ENCODE measurements at places on chromosomes 13 and 19. TPM values are rescaled to one million over a fixed set of nuclear protein-coding genes. Genes with fewer than 3 reads are reported as not detected.

SELENOV gene
- total RNA-seq, result not detected

ATCAY gene
- not detected for total RNA-seq

SAE1 gene
- 106 TPM for total RNA-seq

DACH1 gene
- 0.05 TPM for total RNA-seq

GIPC3 gene
- total RNA-seq, result not detected

- DNase-seq, result no peak
These were observed 184.0 kb upstream of the RFC3 start for GRCh38 chr13:33633701-33634545.

DNA sequence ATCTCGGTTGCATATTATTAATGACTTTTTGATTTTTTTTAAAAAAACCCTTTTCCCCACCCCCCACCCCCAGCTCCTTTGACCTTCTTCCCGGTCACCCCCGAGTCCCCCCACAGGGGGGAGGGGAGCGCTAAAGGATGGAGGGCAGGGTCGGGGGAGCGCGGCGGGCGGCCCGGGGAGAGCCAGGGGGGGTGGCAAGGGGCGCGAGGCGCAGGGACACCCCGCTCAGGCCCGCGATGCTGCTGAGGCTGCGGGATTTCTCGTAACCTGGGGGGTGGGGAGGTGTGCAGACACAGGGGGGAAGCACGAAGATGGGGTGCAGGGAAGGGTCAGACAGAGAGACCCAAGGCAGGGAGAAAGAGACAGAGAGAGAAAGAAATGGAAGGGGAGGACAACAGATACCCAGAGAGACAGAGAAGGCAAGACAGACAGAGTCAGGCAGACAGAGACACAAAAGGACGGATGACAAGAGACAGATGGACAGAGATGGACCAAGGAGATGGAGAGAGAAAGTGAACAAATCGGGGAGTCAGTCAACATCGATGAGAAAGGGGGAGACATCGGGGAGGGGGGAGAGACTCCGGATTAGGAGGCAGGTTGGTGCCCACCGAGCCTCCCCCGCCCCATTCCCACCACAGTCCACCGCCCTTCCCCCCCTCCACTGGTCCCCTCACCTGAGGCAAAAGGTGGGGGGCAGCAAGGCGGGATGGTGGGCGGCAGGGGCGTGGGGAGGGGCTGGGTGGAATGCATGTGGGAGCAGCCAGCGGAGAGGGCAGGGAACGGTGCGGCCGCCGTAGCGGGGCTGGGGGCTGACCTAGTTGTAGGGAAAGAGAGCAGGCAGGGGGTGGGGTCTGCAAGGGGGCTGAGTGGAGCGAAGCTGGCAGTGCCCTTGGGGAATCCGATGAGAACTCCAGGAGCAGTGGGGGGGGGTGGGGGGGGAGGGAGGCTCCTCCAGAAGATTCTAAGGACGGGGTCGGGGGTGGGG lies 14.2 kb downstream of the KCNC3 start:
- no peak for DNase-seq

DNA sequence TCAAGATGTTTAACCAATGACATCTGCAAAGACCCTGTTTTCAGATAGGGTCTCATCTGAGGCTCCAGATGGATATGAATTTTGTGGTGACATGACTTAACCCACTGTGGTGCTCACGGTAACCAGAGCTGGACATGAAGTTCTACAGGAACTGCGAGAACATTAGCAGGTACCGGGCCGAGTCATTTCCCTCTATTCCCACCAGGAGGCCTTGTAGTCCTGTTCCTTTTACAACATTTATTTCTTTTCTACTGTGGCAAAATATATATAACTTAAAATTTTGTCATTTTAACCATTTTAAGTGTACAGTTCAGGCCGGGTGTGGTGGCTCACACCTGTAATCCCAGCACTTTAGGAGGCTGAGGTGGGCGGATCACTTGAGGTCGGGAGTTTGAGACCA lies 7.6 kb upstream of the TSPAN16 start:
- DNase-seq, result peak; percentile 20

DNA sequence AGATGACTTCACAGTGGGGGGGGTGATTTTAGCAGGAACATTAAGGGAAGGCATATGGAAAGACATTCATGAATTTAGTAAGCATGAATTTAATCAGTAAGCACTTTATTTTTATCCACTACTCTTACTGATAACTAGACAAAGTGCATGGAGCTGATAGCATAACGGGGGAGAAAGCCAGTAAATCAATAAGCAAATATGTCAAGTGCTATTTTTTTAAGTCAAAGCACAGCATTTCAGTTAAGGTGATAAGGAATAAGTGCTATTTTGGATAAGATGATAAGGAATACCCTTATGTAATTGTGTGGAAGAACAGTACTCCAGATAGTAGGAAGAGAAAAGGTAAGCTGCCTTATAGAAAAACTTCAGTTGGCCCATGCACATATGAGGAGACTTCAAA lies 19.4 kb downstream of the UFM1 start:
- DNase-seq, result no peak

DNA sequence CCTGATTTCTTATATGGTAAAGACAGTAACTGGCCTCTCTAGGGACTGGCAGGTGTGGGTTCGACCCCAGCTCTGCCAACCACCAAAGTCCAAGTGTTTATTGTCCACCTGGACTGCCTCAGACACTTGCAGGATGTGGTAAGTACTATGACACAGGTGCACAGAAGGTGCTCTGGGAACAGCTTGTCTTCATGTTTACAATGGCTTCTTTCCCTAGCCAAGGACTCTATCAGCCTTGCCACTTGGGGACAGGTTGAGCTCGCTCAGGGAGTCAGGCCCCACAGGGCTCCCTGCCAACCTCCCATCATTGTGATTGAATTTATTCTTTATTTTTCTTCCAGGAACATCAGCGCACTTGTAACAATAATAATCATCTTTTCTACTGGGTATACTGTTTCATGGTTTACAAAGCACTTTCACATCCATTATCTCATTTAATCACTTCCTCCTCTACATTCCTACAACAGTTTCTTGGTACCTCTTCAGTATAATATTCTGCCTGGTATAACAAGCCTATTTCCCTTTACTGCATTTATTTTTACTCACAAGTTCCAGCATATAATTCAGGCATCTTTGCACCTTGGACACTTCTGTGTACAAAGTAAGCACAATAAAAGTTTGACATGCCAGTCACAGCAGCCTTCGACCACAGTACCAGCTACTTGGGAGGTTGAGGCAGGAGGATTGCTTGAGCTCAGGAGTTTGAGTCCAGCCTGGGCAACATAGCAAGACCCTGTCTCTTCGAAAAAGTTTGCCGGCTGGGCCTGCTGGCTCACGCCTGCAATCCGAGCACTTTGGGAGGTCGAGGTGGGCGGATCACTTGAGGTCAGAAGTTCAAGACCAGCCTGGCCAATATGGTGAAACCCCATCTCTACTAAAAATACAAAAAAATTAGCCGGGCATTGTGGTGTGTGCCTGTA lies 24.2 kb upstream of the GATAD2A start:
- DNase-seq, result no peak

DNA sequence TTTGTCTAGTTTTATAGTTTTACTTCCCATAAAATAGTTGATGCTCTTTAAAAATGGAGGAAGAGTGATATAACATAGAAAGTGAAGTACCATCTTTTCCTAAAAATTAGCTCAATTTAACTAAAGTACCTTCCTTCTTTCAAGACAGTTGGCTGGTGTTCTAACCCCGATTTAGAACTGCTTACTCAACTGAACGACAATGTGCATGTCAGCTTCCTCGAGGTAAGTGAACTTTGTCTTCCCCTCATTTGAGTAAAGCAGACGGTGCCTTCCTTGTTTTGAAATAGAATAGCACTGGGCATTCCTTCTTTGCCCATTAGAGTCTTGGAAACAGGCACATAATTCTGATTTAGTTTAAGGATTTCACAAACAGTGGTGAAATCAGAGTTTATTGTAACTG lies 1519.2 kb downstream of the EFNB2 start:
- DNase-seq, result peak; percentile 13

GRCh38 chr19:5681391-5682106 lies 722 bp downstream of the HSD11B1L start:
- DNase-seq, result no peak

GRCh38 chr19:35507561-35507960 lies 5.9 kb downstream of the DMKN start:
- DNase-seq, result no peak

GRCh38 chr19:1265615-1266128 lies 3.5 kb upstream of the CIRBP start:
- DNase-seq, result no peak

- no peak for DNase-seq
These were observed 519 bp downstream of the PTPRS start for GRCh38 chr19:5339950-5340636.

- DNase-seq, result peak; percentile 5
These were observed 10.7 kb upstream of the MCF2L start for GRCh38 chr13:112958127-112958989.

DNA sequence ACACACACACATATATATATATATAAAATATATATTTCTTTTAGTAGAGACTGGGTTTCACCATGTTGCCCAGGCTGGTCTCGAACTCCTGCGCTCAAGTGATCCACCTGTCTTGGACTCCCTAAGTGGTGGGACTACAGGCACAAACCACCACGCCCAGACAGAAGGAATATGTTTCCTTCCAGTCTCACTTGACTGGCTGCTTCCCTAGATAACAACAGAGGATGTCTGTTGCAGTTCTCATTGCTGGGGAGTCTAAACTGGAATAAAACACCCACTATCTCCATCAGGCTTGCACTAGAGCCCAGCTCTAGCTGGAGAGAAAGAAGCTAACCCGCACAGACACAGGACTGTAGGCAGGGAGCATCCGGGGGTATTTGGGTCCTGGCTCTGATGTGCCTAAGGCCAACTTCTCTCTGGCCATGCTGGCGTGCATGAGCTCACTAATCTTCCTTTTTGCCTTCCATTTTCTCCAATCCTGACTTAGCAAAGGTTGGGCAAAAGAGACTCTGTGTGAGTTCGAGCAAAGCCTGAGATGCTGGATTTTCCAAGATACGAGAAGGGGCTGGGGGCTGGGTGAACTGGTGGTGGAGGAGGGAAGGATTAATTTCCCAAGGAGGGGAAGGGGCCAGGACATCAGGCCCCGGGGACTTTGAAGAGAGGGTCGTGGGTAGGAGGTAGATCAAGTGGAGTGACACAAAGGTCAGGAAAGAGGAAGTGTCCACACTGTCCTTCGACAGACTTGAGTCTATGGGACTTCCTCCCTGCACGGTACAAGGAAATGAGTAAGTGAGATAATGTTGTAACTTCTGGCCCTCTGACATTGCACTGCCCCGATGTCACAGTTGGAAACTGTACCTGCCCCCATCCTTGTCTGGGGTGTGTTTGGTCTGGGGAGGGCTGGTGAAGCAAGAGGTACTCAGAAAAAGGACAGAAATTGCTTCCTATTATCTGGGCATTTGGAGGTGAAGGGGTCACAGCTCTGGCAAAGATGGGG lies 22.5 kb upstream of the ALOX5AP start:
- DNase-seq, result peak; percentile 18

GRCh38 chr19:10737722-10738121 lies 19.8 kb downstream of the DNM2 start:
- DNase-seq, result no peak

GRCh38 chr19:39106194-39106593 lies 19.4 kb upstream of the PAK4 start:
- no peak for DNase-seq

DNA sequence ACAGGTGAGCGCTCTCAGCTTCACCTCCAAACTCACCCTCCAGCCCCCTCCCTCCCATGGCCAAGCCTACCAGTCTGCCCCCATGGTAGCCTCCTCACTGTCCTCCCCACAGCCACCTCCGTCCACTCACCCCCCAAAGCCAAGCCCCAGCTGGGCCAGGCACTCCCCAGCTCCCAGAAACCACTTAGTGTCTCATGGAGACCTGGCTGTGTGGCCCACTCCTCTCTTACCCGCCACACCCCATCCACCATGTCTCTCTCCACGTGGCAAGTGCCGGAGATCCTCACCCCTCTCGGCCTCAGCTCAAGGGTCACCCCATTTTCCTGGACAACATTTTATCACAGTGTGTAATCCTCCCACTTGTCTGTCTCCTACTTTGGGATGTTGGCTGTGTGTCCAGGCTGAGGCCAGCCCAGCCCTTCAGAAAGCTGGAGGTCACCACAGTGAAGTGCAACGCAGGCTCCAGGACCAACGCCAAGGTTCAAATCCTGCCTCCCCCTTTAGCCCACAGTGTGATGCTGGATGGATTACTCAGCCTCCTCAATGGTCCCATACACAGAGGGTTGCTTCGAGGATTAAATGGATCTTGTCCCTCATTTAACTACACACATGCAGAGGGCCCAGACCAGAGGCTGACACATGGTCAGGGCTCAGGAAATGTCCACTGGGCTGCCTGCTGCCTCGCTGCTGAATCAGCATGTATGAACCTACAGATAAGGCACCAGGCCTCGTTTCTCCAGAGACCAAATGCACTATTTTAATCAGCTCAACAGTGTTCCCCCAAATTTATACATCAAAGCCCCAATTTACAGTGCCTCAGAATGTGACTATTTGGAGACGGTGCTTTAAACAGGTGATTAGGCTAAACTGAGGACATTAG lies 71.3 kb downstream of the CEBPG start:
- no peak for DNase-seq

DNA sequence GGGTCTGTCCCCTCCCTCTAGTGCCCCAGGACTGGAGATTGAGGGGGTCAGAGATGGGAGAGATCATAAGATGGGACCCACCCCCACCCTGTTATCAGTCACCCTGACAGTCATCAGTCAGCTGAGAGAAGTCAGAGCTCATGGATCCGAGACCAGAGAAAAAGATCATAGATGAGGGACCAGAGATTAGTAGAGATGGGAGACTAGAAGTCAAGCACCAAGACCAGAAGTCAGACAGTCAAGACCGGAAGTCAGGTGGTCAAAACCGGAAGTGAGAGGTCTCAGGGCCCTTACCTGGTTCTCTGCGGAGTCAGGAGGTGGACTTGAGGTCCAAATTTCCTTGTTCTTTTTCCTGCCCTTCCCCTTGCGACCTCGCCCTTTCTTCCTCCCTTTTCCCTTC lies 7.0 kb downstream of the COL5A3 start:
- no peak for DNase-seq

DNA sequence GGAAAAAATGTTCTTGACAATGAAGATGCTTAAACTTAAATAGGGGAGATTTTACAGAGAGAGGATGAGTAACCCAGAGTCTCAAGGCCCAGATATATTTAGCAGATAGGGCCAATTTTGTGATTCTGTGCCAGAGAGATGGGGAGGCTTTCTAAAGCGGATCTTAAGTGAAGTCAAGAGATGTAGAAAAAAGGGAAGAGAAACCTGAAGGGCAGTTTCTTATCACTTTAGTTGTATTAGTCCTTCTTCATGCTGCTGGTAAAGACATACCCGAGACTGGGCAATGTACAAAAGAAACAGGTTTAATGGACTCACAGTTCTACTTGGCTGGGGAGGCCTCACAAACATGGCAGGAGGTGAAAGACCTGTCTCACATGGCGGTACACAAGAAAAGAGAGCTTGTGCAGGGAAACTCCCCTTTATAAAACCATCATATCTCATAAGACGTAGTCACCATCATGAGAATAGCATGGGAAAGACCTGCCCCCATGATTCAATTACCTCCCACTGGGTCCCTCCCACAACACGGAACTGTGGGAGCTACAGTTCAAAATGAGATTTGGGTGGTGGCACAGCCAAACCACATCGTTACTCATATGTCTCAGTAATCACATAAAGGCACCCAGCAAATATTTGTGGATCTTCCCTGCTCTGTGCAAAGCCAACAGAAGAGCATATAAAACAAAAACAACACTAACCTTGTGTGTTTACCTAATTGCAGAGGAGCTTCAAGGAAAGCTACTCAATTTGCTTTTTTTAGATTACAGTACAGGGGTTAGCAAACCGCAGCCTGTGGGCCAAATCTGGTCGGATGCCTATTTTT lies 102.6 kb upstream of the MYCBP2 start:
- DNase-seq, result no peak

GRCh38 chr13:73532987-73533510 lies 474.2 kb downstream of the KLF5 start:
- no peak for DNase-seq

- DNase-seq, result no peak
These were observed 238.1 kb upstream of the SERP2 start for GRCh38 chr13:44135566-44135965.
